ENCODE measurements at places on chromosomes 3 and 15.

DNA sequence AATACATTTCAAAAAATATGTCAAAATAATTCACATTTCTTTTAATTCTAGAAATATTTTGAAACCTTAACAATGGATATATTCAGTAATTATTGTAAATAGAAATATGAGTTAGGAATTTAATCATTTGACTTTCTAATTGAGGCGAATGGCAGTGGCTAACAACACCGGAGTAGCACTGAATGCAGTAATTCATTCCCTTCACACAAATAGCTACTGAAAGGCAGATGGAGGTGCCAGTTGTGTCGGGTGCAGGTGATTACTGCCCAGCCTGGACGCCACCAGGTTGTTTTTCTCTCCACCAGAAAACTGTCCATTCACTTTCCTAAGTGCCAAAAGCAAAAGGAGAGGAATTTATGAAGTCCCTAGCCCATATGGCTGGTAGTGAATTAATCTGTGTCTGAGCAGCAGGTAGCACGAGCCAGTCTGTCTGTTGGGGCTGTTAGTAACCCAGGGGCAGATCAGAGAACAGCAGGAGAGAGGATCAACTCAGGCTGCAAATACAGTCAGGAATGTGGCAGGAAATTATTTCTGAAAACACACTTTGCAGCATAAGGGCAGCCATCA lies 79.3 kb upstream of the GMNC start:
- no peak for DNase-seq

GRCh38 chr3:186823386-186823785 lies 17.1 kb upstream of the RFC4 start:
- DNase-seq: no peak

- DNase-seq: no peak
Observed at GRCh38 chr3:6249679-6250078, 611.2 kb upstream of the GRM7 start.

- no peak for DNase-seq
Observed at GRCh38 chr3:190306513-190307163, 15.6 kb downstream of the CLDN1 start.
